ENCODE measurements at places on chromosomes 7 and 10.

DNA sequence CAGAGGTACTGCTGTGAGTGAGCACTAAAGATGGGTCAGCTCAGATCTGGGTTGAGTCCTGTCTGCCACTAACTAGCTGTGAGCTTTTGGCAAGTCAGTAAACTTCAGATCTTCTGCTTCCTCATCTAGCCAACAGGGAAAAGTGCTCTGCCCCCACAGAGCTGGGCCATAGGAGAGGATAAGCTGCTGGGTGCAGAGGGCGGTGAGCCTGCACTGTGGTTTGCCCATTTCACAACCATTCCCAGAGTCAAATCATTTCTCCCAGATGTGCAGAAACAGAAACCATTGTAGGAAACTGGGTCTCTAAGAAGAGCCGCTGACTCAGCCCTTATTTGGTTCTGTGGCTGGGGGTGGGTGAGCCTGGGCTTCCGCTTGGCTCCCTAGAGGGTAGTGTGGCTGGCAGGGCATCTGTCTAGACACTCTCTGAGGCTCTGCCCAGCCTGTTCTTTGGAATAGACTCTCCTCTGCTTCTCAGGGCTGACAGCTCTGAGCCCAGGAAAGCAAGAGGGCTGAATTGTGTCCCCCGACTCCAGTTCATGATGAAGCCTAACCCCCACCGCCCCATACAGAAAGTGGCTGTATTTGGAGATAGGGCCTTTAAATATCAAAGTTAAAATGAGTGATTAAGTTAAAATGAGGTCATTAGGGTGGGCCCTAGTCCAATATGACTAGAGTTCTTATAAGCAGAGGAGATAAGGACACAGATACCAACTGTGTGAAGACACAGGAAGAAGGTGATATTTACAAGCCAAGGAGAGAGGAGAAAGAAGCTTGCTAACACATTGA is 29.5 kb upstream of the ARHGAP22 start:
- DNase-seq = no peak

DNA sequence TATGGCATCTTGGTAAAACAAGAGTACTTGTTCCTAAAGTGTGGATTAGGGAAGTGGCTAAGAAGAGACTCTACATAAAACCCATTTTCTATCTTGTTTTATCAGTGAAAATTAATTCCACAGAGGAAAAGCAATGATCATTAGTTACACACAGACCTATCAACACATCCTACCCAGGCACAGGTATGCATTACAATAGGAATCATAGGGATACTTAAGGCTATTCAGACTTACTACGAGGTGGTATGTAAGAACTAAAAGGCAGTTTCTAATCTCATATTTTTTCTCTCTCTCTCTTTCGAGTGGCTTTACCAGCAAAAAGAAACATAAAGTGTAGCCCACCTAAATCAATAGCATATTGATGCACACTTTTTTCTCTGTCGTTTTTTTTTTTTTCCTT is 166.3 kb upstream of the FEZF1 start:
- DNase-seq = no peak

- no peak for DNase-seq
Observed at GRCh38 chr7:92674379-92674778, 84.2 kb upstream of the FAM133B start.

DNA sequence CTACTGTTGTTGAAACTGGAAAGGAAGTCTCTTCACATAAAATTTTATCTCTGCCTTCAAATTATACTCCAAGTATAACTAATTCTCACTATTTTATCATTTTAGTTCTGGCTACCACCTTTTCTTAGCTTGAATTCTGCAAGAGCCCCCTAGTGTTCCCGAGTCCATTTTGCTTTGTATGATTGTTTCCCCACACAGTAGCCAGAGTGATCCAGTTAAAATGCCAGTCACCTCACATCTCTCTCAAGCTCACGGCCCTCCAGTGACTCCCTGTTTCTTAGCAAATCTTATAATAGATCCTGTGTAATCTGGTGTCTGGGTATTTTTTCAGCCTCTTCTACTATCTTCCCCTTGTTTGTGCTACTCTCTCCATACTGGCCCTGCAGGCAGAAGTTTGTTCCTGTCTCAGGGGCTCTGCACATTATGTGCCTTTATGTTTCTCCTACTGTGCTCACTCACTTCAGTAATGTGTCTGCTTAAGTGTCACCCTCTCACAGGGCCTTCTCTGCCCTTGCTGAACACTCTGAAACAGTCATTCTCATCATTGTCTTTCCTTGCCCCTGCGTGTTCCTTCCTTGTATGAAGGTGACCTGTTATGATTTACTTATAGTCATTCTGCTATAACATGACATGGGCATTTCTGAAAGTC is 8.9 kb downstream of the WAC start:
- no peak for DNase-seq

DNA sequence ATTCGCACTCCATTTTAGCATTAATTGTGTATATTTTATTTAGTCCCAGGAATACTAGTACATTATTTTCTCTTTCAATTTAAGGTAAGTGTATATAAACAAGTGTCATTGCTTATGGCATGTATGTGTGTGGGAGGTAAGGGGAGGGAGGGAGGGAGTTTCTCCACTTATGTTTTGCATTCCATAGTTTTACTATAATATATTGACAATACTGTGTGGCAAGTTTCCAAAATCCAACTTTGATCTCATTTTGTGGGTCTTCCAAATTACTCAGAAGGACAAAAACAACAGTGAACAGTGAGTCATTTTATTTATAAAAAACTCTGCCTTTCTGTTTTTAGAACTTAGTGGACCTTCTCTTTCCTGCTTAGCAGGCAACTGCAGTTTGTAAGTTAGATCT is 102.3 kb upstream of the SEMA3E start:
- no peak for DNase-seq

DNA sequence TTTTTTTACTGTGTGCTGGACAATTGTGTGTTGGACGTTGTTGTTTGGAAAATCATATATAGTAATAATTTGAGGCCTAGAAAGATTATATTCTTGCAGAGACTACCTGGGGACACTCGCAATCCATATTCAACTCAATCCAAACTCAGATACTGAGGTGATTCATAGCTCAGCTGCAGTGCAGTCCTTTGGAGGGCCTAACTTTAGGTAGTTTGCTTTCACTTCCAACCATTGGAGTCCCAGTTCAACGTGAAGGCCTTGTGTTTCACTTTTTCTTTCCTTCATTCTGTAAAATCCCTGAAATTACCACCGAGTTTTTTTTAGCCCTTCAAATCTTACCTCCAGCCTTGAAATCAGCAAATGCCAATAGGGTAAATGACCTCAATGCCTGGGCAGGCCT is 32.3 kb downstream of the ATRNL1 start:
- no peak for DNase-seq

DNA sequence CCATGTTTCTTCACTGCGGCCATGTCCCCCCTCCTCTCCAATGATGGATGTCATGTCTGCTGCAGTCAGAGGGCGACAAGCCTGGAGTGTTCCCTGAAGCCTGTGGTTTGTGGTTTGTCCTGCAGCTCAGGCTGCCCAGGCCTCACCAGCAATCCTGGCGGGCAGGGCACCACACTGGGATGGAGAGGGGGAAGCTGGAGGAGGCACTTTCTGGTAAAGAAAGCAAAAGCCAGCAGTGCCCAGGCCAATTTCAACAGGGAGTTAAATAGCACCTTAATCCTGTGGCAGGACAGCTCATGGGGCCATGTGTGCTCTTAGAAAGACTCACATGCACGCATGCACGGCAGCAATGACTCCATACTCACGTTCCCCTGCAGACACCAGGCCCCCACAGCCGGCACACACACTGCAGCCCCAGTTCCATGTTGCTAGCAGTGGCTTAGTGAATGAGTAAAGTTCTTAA is 158.3 kb downstream of the EGFR start:
- DNase-seq = no peak

DNA sequence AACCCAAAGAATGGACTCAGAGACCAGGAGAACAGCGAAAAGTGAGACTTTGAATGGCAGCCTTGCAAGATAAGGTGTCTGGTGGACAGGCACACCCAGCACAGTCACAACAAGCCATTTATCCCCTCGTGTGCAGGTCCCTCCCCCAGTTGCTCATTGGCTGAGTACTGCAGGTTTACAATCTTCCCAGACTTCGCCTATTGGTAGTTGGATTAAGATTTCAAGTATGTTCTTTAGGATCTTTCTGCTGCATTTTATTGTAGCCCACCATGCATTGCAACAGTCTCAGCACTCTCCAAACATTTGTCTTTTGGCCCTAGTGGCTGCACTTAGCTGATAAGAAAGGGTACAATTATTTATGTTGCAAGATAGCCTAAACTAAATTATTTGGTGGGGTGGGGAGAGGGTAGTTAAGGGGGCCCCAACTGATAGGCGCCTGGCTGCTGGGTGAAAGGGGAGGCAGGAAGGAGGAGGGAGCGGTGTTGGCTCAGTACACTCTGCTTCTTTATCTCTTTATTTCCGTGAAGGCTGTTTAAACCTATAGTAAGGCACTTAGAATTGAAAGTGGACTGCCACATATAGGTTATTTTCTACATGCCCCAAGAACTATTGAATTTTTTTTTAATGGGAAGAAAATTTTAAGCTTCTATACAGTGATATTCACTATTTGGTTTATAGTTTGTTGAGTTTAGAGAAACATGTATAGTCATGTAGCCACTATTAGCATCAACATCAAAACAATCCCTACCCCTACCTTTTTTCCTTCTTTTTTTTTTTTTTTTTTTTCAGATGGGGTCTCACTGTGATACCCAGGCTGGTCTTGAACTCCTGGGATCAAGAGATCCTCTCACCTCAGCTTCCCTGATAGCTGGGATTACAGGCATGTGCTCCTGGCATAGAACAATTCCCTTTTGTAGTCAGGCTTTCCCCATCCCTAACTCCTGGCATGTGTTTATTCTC is 54.2 kb downstream of the GUSB start:
- no peak for DNase-seq

DNA sequence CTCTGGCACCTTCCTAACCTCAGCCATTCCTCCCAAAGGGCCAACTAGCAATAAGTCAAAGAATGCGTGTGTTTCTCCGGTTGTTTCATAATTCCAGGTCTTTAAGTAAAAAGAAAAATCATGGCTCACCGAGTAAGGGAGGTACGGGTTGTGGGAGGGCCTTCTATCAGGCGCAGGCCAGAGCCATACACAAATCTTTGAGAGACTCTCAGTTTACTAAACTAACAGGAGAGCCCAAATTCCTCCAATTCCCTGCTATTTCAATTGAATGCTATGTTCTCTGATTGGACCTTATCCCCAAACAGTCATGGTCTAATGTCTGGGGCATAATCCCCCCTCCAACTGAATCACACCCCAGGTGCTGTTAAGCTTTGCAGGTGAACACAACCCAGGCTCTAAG is 26.2 kb upstream of the SLF2 start:
- DNase-seq = no peak

GRCh38 chr7:35971133-35971891 is 170.5 kb downstream of the SEPTIN7 start:
- DNase-seq = no peak

DNA sequence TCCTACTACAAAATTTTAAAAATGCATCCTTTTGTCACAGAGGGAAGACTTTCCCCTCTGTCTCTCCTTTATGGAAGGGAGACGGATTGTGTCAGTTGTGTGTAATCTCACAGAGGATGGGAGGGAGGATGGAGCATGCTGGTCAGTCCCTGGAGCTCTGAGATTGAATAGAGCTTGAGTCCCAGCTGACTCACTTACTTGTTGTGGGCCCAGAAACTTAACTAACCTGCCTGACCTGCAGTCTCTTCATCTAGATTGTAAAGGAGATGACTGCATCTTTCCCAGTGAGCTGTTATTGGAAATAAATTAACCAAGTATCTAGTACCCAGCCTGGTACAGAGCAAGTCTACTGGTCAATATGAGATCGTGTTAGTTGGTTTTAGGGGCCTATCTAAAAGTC is 77.9 kb upstream of the ADO start:
- no peak for DNase-seq

DNA sequence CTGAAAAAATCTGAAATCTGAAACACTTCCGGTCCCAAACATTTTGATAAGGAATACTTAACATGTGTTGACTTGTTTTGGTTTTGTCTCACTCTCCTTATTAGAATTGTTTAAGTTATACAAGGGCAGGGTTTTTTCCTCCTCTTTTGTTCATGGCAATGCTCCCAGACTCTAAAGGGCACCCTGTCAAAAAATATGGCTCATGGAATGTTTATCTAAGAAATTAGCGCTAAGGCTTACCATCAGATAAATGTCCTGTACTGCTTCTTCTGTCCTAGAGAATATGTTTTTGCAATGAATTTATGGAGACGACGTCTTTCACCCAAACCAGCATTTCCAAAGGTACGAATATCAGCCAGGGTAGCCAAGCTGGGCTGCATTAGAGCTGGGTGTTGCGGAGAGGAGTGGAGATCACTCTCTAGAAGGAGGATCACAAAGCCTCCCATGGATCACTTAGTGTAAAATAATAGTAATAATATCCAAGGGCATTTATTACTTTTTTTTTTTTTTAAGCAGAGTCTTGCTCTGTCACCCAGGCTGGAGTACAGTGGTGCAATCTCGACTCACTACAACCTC is 46.8 kb downstream of the ERLIN1 start:
- no peak for DNase-seq

GRCh38 chr10:30687698-30688213 is 58.2 kb upstream of the LYZL2 start:
- DNase-seq = no peak

- DNase-seq = no peak
Observed at GRCh38 chr10:99115703-99116102, 119.9 kb downstream of the HPSE2 start.

DNA sequence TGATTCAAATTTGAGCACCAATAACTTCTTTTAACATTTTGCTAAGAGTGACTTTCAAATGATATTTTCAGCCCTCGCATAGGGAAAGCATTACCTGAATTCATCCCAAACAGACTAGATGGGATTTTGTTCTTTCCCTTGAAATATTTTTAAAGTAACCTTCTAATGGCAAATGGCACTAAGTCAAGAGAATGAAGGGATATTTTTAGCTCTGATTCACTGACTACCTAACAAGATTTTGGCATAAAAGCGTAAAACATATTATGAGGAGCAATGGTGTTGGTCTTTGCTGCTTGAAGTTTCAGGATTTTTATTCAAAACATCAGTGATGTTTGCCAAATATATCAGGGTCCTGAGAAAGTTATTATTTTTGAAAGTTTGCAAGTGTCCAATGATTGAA is 290.3 kb downstream of the CDK14 start:
- DNase-seq = no peak

DNA sequence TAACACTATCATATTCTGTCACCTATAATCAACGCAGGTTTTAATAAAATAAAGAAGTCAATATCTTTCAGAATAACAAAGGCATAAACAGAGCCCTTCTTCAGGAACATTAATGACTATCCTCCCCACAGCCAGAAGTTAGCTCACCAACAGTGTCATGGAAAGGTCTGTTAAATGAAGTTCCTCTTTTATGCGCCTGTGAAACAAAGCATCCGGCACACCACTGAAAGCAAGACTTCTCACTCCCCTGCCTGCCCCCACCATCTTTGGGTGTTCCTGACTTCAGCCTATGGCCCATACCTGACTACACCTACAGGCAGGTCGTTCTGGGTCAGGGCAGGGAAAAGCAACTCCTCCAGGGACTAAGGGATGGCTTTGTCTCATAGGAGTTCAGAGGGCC is 205.4 kb downstream of the FANK1 start:
- no peak for DNase-seq

GRCh38 chr7:5077740-5078139 is 32.1 kb downstream of the RBAK start:
- DNase-seq = peak; percentile 28
